ENCODE measurements at places on chromosomes 16 and 17.
A peak's percentile ranks its signal among the peaks of the same experiment; 100 is the strongest.

DNA sequence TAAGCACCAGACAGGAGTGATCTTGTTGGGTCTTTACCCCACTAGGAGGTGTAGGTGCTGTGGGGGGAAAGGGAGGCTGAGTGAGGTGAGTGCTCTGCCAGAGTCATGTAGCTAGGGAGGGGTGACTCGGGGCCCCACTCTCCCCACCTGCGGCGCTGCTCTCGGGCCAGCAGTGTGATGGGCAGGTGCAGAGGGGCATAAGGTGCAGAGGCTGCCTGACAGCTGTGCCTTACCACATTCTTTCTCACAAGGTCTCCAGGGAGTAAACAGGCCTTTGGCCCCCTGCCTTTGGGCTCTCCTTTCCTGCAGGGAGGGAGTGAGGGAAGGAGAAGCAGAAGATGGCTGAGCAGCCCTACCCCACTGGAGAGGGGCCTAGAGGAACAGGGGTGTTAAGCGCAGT, 4.5 kb upstream of the CNP start:
- DNase-seq, result no peak

- no peak for DNase-seq
Observed at GRCh38 chr17:927611-928461, 51.7 kb downstream of the NXN start.

- peak; percentile 27 for DNase-seq
Observed at GRCh38 chr17:18324140-18325050, 9.3 kb downstream of the SMCR8 start.

DNA sequence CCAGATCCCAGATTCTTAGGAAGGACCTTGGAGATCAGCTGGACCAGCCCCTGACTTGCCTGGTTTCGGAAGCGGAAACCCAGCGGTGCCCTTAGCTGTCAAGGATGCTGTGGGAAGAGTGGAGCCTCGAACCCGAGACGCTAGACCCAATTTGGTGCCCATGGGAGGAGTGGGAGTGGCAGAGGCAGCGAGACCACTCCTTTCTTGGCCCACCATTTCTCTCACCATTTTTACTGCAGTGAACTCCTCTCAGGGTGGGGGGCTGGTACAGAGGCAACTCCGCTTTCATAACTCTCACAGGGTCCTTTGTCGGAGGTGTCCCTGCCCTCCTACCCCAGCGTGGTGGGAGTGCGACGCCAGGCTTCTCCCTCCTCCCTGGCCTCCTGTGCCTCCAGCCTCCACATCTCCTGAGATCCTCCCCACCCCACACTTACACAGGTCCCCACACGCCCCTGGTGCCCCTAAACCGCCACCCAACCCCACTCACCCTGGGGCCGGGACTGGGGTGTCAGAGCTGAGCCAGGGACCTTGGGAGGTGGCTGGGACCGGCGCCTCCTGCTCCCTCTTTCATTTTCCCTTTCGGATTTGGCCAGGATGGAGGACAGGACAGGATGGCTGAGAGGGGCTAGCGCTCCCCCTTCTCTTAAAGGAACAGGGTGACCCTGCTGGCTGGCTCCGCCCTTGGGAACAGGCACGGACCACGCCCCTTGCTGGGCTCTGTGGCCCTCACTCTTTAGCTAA, at the start of gene GJD3:
GJD3 (minus strand) TSS at position 617 of the 741 bp plus-strand sequence. CDS start 922 bp downstream, outside the sequence.
- no peak for DNase-seq

- peak; percentile 69 for DNase-seq
Observed at GRCh38 chr16:28326881-28327610, 34.7 kb downstream of the SBK1 start.

DNA sequence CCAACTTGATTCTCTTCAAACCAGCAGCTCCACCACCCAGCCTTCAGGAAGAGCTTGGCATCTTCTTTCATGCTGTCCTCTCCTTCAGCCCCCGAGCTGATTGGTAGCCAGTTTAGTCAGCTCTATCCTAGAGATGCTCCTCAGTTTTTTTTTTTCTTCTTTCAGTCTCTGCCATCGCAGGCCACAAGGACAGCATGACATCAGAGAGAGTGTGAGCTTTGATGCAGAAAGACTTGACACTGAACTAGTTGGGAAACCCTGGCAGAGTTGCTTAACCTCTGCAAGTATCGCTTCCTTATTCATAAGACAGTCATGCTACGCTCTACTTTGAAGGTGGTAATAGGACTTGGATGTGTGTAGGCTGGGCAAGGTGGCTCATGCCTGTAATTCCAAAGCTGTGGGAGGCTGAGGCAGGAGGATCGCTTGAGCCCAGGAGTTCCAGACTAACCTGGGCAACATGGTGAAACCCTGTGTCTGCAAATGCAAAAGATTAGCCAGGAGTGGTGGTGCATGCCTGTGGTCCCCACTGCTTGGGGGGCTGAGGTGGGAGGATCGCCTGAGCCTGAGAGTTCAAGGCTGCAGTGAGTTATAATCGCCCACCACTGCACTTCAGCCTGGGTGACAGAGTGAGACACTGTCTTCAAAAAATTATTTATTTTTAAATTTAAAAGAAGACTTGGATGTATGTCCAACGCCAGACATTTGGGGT, 2.6 kb downstream of the CD300LB start:
- DNase-seq, result no peak

DNA sequence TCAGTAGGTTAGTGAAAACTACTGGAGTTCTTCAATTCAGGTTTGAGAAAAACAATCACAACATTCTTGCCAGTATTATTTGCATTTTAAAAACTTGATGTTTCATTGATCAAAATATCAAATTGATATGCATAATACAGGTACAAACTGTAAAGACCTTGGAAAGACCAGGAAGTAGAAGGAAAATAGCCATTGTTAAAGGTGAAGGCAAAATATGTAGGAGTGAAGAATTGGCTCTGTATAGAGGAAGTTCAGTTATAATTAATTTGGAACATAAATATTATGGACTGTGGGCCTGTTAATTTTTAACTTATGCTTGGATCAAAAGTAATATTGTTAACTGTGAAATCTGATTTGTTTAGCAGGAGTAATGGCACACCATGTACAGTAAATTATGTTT, 112.6 kb downstream of the BCAS3 start:
- no peak for DNase-seq

GRCh38 chr17:37725021-37725595, 19.8 kb downstream of the HNF1B start:
- no peak for DNase-seq

GRCh38 chr17:73192206-73192893, 505 bp upstream of the COG1 start:
- peak; percentile 80 for DNase-seq

- DNase-seq, result no peak
Observed at GRCh38 chr17:38922538-38923297, 2.7 kb upstream of the LASP1NB start.

DNA sequence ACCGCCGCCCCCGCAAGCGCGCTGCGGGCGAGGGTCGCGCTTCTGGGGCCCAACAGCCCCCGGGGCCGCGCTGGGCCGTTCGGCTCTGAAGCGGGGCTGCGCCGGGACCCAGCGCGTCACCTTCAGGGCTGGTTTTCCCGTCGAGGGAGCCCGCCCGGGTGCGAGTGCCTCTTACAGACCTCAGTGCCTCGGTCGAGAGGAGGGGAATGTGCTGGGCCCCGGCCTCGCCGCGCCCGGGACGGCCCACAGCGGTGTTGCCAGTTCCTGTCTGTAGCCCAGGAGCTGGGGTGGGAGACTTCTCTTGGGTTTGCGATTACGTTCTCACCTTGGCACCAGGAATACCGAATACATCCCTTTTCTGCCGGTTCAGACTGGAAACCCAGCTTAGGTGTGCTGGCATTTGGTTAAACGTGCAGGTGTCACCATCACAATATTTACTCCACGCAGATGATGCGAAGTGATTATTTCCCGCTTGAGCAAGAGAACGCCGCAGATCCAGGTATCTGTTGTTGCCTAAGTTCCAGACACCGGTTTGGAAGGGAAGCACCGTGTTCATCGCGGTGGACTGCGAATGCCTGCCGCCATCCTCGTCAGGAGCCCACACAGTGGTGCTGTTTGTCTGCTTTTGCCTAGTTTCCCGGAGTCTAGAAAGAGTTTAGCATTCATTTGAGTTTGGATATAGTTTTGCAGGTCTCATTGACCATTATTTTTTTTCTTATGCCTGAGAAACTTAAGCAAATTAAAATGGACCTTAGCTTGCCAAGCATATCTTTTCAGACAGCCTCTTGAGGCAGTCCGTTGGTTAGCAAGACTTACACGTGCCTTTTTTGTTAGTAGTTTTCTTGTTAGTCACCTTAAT, 914 bp downstream of the MAP1LC3B start:
- peak; percentile 27 for DNase-seq

Measured in SHP77 (cell line).